ENCODE measurements at places on chromosomes 4 and X. TPM values are rescaled to one million over a fixed set of nuclear protein-coding genes. Genes with fewer than 3 reads are reported as not detected.

The SATL1 gene
- not detected for total RNA-seq

The CC2D2A gene
- 18.8 TPM for total RNA-seq

The CENPE gene
- total RNA-seq, result 30.6 TPM

The PAK3 gene
- total RNA-seq, result 2.2 TPM

The ASB12 gene
- not detected for total RNA-seq

The MAGEA12 gene
- not detected for total RNA-seq

The GLUD2 gene
- total RNA-seq, result 1.7 TPM

The TLL1 gene
- 0.22 TPM for total RNA-seq

The HOPX gene
- 1.7 TPM for total RNA-seq

The ITIH6 gene
- not detected for total RNA-seq

The CXCR3 gene
- not detected for total RNA-seq

The FRG2 gene
- not detected for total RNA-seq

The PCDH19 gene
- under 0.01 TPM for total RNA-seq

The DCLK2 gene
- total RNA-seq, result 8.3 TPM
